Adrenal gland (tissue), 19 donors: ENCODE measurements at places on chromosomes 7 and 10. TPM values are rescaled to one million over a fixed set of nuclear protein-coding genes. Genes with fewer than 3 reads are reported as not detected.
A peak's percentile ranks its signal among the peaks of the same experiment; 100 is the strongest.

Gene SOSTDC1
- not detected for total RNA-seq

Gene MALRD1
- total RNA-seq: 1.8 TPM

Gene RASSF4
- total RNA-seq: 6.6 TPM

Gene CALHM3
- total RNA-seq: not detected

DNA sequence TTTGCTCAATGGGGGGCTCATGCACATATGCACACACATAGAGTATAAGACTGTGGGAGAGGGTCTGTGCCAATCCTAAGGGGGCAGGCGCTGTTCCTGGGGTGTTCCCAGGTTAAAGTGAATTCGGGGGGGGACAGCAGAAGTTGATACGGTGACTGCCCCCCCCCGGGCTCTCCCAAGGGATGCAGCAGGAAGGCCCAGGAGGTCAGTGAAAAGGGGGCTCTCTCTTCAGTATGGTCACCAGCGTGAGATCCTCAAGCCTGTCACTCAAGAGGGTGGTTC, 32.4 kb downstream of the SPDYE6 start:
- H3K4me1 ChIP-seq: no peaks in the 10 kb centered on the region
- no peaks in the 10 kb centered on the region for H3K36me3 ChIP-seq
- no peak for DNase-seq
- no peaks in the 10 kb centered on the region for H3K27me3 ChIP-seq
- no peak overlapping the region for H3K4me3 ChIP-seq

GRCh38 chr7:34823650-34824258, 165.7 kb downstream of the NPSR1 start:
- no peak overlapping the region for H3K4me3 ChIP-seq
- H3K36me3 ChIP-seq: no peaks in the 10 kb centered on the region
- no peaks in the 10 kb centered on the region for H3K4me1 ChIP-seq
- no peaks in the 10 kb centered on the region for H3K27me3 ChIP-seq
- no peak overlapping the region for H3K27ac ChIP-seq

GRCh38 chr7:2983586-2983985, 60.1 kb downstream of the CARD11 start:
- H3K4me1 ChIP-seq: no peaks in the 10 kb centered on the region
- no peak overlapping the region for H3K27ac ChIP-seq
- H3K4me3 ChIP-seq: no peak overlapping the region
- DNase-seq: no peak

DNA sequence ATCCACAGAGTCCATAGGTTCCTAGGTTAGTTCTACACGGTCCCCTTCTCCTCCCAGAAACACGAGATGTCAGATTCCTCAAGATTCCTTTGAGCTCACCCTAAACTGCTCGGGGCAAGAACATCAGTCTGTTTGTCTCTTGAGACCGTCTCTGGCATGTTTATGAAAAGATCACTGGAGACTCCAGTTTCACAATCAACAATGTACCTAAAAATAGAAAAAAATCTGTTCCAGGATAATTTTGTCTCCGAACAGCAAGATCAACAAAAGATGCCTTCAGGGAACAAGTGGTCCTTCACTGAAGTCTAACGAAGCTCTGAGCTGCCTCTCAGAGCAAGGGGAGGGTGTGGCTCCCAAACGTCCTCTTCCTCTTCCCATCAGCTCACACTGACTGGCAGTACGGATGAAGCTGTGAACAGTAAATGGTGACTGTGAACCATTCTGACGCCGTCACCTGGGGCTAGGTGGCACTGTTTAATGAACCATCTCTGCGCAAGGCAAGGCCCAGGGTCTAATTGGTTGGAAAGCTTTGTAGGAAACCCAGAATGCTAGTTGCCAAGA, 156.2 kb upstream of the LYZL1 start:
- DNase-seq: no peak
- H3K27me3 ChIP-seq: no peaks in the 10 kb centered on the region
- H3K4me3 ChIP-seq: no peak overlapping the region
- no peak overlapping the region for H3K27ac ChIP-seq
- no peaks in the 10 kb centered on the region for H3K36me3 ChIP-seq

DNA sequence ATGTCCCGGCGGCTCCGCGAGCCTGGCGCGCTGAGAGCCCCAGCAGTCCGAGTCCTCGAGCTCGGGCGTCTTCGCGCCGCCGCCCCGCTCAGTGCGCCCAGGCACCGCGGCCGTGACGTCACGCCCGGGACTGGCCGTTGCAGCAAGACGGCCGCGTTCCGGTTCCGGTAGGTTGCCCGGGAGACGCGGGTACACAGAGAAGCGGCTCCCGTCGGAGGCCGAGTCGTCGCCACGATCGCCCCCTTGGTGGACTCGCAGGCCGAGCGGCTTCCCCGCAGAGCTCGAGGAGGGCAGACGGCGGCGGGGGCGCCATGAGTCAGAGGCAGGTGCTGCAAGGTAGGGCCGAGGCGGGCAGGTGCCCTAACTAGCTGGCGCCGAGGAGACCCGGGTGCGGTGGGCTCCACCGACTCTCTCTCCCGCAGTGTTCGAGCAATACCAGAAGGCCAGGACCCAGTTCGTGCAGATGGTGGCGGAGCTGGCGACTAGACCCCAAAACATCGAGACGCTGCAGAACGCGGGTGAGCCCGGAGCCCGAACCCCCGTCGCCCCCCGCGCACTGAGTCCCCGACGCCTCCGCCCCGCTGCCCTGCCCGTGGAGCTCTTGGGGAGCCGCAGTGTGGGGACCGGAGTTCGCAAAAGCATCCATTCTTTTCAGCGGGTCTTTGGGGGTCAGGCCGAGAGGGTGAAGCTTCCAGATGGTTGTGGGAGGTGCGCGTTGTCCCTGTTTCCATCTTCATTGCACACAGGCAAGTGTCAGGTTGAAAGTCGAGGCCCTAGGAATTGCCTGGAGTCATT, at the start of gene SPAG6:
Gene SPAG6 (plus strand): TSS at position 196 of the 795 bp plus-strand sequence. CDS start 116 bp downstream, at position 312.
- peaks cover 77% of the 10 kb centered on the region for H3K27me3 ChIP-seq
- DNase-seq: no peak
- no peaks in the 10 kb centered on the region for H3K36me3 ChIP-seq

- no peak overlapping the region for H3K4me3 ChIP-seq
- no peaks in the 10 kb centered on the region for H3K36me3 ChIP-seq
- H3K27ac ChIP-seq: peak overlapping the region; percentile 25
- no peak for DNase-seq
- H3K4me1 ChIP-seq: peaks cover 57% of the 10 kb centered on the region
- no peaks in the 10 kb centered on the region for H3K27me3 ChIP-seq
Measured at GRCh38 chr7:129859183-129859582, 93.6 kb downstream of the UBE2H start.
